ENCODE measurements at places on chromosomes 11 and 22.

DNA sequence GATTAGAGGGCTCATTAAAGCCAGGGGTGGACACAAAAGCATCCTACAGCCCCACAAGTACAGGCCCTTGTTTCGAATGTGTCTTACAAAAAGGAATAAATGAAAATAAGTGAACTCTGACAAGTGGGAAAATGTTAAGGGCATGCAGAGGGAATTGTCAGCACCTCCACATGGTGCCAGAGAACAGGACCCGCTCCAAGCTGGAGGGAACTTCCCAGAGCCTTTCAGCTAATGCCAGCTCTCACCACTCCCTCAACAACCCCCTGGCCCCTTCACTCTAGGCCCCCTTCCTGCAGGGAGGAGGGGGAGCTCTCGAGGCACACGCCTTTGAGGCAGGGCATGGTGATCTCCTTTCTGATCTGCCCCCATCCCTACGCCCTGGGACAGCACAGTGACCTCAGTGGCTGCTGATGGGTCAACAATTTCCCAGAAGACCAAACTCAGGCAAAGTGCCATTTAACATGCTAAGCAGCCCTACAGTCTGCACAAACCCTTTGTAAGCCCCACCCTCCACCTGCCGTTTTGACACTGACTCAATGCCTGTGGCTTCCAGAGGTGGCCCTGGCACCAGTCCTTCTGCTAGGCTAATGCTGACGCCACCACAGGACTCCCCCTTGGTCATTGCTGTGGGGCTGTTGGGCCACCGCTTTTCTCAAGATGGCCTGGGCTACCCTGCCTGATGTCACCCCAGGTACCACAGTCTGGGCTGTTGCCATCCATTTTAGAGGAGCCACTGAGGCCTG lies 12.5 kb upstream of the CHST1 start:
- no peak for DNase-seq

DNA sequence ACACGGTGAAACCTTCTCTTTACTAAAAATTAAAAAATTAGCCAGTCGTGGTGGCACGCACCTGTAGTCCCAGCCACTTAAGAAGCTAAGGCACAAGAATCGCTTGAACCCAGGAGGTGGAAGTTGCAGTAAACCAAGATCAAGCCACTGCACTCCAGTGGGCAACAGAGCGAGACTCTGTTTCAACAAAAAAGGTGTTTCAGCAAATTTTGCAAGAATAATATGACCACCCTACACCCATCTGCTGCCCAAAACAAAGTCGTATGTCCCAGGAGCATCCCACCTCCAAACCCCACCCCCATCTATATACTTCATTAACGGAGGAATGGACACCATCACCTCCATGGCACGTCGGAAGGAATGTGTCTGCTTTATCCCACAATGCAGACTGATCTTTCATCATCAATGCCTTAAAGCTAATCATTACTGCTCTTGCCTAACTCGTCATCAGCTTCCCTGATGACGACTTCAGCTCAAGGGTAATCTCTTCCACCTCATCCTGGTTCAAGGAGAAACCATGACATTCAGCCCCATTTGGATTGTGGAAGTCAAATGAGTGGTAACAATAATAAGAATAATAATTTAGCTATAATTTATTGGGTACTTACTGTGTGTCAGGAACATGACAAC lies 34.1 kb downstream of the SCGB1A1 start:
- DNase-seq, result no peak

- DNase-seq, result no peak
These were observed 5.1 kb upstream of the PDGFD start for GRCh38 chr11:104169091-104169490.

DNA sequence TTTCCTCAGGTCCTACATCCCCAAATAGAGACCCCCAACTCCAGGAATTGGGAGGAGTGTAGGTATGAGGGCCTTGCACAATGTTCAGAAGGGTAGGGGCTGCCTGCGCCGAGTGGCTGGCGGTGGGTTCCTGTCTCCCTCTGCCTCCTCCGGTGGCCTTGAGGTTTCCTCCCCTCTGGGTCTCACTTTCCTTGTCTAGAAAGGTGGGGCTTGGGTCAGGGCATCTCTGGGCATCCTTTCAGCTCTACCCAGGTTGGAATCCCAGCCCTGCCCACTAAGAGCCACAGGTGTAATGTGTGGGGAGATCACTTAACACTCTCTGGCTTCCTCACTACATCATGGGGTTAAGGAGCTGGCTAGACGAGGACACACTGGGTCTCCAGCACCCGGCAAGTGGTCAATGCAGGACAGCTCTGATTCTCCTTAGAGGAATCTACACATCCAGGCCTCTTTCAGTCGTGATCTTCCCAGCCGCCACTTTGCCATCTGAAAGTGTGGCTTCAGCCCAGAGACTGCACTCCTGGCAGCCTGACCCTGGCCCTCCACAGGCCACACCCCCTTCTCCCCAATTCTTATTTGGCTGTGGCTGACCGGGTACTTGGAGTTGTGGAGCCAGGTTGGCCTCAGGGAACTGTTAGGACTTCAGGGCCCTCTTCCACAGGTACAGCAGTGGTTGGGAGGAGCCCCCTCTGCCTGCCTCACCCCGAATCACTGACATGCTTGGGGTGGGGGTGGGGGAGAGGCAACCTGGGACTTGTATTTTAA lies 22.1 kb downstream of the PRDM11 start:
- no peak for DNase-seq

DNA sequence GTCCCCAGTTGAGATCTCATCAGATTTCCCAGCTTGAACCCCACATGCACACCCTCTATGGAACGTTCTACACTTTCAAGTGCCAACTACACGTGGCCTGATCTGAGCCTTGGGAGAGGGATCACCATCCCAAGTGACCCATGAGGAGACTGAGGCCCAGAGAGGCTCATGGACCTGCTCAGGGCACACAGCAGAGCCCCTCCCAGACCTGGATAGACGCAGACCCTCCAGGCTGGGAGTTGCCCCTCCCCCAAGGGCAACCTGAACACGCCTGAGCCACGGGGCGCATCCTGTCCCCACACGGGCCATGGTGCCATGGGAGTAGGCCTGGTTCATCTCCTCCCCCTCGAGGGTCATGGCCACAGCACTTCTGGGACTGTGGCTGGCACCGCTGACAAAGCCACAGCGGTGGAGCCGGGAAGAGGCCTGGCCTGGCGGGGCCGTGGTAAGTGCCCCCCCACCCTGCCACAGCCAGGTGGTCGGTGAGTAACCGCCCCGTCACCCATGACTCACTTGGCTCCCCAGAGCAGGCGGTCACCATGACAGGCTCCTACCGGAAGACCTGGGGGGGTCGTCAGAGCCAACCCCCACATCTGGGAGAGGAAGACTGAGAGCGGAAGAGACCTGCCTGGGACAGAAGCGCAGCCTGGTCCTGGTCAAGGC lies 8.1 kb downstream of the WNT7B start:
- peak; percentile 74 for DNase-seq

DNA sequence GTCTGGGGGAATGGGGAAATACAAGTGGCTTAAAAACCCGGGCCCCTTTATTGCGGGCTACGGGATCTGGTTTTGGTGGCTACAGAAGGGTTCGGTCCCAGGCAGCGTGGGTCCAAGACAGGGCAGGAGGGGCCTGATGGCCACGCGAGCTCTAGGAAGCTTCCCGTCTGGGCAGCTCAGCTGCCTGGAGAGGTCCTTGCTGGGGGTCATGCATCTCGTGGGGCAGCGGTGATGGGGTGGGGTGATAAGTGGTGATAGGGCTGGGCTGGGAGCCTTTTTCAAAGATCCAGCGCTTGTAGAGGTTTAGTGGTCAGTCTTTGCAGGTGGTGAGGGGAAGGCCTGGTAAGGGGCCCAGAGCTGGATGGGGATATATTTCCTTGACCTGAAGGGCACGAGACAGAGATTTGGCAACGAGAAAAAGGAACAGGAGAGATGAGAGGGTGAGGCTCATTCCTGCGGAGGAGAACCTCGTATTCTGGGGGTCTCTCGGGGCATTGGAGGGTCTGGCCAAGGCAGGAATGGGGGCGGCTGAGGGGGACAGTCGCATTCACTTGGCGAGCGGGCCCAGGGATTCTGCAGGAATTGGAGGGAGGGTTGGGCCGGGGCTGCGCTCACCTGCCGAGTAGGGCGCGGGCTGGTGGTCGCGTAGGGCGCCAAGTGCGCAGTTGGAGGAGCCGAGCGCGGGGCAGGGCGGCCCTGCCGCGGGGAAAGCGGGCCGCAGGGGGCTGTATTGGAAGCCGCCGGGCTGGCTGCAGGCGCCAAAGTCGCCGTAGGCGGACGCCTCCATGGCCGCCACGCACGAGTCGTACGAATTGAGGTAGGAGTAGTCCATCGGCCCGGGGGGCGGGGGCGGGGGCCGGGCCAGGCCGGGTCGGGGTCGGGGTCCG lies 560 bp downstream of the PHOX2A start:
- no peak for DNase-seq

- no peak for DNase-seq
These were observed 130.9 kb upstream of the SEZ6L start for GRCh38 chr22:26038365-26038764.

GRCh38 chr11:2672553-2673249 lies 27.1 kb downstream of the KCNQ1OT1 start:
- DNase-seq, result no peak

GRCh38 chr22:25558341-25558740 lies 6.1 kb upstream of the GRK3 start:
- no peak for DNase-seq

DNA sequence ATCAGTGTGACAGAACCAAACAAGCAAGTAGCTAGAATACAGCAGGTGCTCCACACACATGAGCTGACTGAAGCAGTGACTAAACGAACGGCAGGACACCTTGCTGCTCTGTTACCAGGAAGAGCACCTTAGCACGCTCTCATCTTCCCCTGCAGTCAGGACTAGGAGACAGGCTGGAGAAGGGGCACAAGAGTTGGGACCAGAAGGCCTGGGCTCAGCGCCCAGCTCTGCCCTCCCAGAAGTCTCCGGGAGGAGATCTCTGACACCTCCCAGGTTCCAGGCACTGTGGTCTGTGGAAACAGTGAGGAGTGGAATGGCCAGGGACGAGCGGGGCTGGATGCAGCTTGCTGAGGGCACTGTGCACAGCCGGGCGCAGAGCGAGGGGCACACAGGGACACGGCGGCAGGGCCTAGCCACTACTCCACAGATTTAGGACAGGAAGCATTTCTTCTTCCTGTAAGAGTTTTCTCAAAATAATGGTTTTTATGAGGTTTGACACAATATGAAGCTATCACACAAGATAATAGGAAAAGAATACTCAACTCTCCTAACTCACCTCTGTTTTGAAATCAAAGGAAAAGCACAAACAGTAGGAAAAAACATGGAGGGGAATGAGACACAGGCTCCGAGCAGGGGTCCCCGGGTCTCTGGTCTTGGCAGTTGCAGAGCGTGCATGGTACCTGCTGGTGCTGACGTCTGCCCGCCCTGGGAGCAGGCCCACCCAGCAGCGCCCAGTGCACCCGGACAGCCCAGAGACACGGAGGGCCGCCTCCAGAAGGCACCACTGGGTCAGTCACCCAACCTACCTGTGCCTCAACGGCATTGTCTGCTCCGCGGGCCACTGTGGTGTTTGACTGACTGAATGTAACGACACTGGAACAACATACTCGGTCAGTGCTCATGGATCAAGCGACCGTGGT lies 67.6 kb downstream of the NCAPD3 start:
- no peak for DNase-seq

DNA sequence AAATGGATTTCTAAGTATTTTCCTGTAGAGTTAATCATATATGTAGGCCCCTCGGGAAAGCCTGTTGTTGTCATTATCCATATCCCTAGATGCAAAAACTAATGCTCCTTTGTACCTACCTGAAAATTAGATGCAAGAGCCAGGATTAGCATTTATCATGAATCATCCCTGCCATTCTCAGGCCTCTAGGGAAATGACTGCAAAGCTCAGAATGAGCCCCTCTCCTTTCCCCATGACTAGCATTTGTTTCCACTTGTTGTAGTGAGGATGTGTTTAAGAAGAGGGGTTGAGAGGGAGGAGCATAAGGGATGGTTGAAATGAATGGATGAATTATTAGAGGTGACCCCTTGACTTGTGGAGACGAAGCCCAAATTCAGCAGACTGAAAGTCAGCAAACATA lies 537.9 kb downstream of the NTM start:
- no peak for DNase-seq

DNA sequence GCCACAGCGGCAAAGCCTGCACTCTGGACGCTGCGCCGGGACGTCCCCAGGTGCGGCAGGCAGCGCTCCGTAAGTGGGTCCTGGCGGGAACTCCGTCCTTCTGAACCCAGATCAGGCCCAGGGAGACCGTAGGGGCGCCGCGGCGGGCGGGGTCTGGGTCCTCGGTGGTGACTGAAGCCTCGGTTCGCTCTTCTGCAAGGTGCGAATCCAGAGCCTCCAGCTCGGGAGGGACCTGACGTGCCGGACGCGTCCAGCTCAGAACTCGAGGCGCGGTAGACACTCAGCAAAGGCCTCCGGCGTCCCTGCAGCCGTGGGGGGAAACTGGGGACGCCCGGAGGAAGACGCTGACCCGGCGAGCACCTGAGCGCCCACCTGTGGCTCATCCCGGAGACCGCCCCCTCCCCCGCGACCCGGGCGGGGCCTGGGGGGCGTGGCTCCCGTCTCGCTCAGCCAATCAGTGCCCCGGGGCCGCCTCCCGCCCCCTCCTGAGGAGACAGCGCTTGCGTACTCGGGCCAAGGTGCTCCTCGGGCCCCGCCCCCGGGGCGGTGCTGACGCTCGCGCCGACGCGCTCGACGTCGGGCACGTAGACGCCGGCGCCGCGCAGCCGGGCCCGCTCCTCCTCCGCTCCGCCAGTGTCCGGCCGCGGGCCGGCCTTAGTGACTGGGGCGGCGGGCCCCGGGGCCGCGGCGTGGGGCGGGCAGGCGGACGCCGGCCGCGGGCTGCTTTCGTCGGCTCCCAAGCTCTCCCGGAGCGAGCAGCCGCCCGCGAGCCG lies at the start of gene PPFIA1:
Gene PPFIA1 (plus strand): TSS at position 587 of the 773 bp plus-strand sequence. CDS start 1,483 bp downstream, outside the sequence.
- DNase-seq, result peak; percentile 68

DNA sequence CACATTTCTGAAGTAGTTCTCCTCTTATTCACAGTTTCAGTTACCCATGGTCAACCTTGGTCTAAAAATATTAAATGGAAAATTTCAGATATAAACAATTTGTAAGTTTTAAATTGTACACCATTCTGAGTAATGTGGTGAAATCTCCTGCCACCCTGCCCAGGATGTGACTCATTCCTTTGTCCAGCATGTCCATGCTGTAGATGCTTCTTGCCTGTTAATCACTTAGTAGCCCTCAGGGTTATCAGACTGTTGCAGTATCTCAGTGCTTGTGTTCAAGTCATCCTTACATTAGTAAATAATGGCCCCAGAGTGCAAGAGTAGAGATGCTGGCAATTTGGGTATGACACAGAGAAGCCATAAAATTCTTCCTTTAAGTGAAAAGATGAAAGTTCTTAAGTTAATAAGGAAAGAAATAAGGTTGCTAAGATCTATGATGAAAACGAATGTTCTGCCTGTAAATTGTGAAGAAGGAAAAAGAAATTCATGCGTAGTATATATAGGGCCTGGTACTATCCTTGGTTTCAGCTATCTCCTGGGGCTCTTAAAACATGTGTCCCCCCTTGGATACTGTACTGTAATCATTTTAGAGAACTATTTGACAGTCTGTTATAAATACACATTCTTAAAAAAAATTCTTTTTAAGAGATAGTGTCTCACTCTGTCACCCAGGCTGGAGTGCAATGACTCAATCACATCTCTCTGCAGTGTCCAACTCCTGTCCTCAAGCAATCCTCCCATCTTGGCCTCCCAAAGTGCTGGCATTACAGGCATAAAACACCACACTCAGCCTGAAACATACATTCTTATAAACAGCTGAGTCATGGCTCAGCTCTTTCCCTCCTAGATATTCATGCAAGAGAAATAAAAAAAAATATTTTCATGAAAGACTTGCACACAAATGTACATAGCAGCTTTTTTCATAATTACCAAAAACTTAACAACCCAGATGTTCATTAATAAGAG lies 31.3 kb downstream of the MTNR1B start:
- DNase-seq, result peak; percentile 74

GRCh38 chr11:2133241-2134021 lies 5.8 kb downstream of the IGF2 start:
- no peak for DNase-seq

GRCh38 chr11:111283945-111284481 lies 14.3 kb upstream of the POU2AF3 start:
- DNase-seq, result peak; percentile 22

Measured in HS-5 (cell line).